ENCODE measurements at places on chromosomes 1 and 21. TPM values are rescaled to one million over a fixed set of nuclear protein-coding genes. Genes with fewer than 3 reads are reported as not detected.

GRCh38 chr1:6897138-6897537 lies 111.9 kb downstream of the CAMTA1 start:
- no peaks in the 10 kb centered on the region for H3K4me1 ChIP-seq
- DNase-seq = no peak
- no peak overlapping the region for H3K27ac ChIP-seq

GRCh38 chr1:25563330-25564215 lies 20.2 kb downstream of the LDLRAP1 start:
- peaks cover 14% of the 10 kb centered on the region for H3K36me3 ChIP-seq
- no peaks in the 10 kb centered on the region for H3K27me3 ChIP-seq
- no peak for DNase-seq
- H3K4me1 ChIP-seq = peaks cover 34% of the 10 kb centered on the region
- no peak overlapping the region for H3K27ac ChIP-seq

GRCh38 chr1:84164161-84164560 lies 20.1 kb downstream of the PRKACB start:
- no peaks in the 10 kb centered on the region for H3K36me3 ChIP-seq
- no peak overlapping the region for H3K4me3 ChIP-seq
- no peaks in the 10 kb centered on the region for H3K27me3 ChIP-seq
- H3K4me1 ChIP-seq = no peaks in the 10 kb centered on the region

DNA sequence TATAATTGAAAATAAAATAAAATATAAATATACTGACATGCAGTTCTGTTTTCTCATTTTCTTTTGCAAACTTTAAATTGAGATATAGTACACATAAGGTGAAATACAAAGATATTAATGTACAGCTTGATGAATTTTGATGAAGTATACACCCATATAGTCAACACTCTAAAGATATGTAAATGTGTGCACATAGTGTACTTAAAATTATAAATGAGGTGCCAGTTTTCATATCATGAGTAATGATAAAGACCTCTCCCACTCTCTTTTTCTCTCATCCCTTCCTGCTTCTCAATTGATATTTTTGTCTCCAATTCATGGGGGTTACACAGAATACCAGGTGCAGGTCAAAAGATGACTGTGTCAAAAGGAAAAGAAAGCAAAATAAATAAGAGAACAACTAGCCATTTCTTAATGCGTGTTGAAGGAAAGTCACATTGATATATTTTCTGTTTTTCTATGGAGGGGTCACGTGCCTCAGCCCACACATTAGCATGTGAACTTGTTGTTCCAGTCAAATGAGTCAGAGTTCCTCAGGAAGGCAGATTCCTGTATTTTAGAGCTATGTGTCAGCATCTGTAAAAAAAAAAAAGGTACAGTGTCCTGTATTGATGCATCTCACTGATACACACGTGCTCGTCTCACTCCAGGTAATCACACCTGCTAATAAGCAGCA lies 64.3 kb upstream of the HOOK1 start:
- peaks cover 8% of the 10 kb centered on the region for H3K4me1 ChIP-seq
- DNase-seq = peak; percentile 77
- no peak overlapping the region for H3K27ac ChIP-seq
- H3K4me3 ChIP-seq = no peak overlapping the region
- no peaks in the 10 kb centered on the region for H3K27me3 ChIP-seq
- H3K36me3 ChIP-seq = no peaks in the 10 kb centered on the region

DNA sequence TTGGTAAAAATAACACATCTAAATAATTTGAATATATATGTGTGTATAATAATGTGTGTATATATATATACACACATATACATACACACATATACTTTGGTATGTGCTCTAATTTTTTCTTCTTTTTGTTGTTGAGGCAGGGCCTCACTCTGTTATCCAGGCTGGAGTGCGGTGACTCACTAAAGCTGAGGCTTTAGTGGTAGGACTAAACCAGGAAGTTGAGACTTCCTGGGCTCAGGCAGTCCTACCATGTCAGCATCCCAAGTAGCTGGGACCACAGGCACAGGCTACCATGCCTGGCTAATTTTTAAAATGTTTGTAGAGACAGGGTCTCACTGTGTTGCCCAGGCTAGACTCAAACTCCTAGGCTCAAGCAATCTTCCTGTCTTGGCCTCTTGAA lies 46.7 kb upstream of the CXADR start:
- no peaks in the 10 kb centered on the region for H3K27me3 ChIP-seq
- no peaks in the 10 kb centered on the region for H3K4me1 ChIP-seq
- DNase-seq = no peak
- H3K4me3 ChIP-seq = no peak overlapping the region
- H3K27ac ChIP-seq = no peak overlapping the region

DNA sequence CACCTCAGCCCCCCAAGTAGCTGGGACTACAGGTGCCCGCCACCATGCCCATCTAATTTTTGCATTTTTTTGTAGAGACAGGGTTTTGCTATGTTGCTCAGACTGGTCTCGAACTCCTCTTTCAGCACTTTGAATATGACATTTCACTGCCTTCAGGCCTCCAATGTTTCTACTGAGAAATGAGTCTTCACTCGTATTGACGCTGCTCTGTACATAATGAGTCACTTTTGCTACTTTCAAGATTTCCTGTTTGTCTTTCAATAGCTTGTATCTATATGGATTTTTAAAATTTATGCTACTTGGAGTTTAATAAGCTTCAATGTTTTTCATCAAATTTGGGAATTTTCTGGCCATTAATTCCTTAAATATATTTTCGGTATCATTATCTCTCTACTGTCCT lies 64.7 kb downstream of the GORAB start:
- no peaks in the 10 kb centered on the region for H3K36me3 ChIP-seq
- H3K4me1 ChIP-seq = no peaks in the 10 kb centered on the region
- H3K27me3 ChIP-seq = no peaks in the 10 kb centered on the region
- H3K27ac ChIP-seq = no peak overlapping the region
- DNase-seq = no peak

DNA sequence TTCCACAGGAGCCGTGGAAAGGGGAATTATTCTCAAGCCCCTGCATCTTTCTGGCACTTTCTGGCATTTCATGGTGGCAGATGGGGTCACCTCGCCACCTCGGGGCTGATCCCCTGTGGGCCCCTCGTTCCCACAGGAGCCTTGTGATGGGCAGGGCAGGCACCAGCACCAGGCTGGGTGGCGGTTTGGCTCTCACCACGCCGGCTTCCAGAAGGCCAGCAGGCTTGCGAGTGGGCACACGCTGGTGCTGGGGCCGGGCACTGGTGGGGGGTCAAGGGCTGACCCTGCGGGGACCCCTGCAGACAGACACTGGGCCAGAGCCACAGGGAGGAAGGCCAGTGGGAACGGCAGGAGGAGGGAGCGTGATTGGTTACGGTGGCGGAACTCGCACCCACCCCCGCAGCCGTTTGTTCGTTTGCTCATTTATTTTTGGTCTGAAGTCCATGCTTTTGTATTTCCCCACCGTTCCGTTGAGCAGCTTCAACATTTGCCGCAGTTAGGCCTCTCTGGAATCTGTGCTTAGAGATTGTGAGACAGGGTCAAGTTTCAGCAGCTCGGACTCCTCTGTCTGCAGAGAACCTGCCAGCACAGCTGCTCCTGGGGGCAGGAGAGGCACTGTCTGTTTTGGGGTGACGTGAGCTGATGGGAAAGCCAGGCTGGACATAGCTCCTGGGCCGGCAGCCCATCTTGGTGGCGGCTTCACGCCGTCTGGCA lies 5.3 kb downstream of the COL18A1 start:
- no peaks in the 10 kb centered on the region for H3K36me3 ChIP-seq
- H3K4me1 ChIP-seq = peaks cover 8% of the 10 kb centered on the region
- no peak for DNase-seq
- peaks cover 14% of the 10 kb centered on the region for H3K27me3 ChIP-seq

DNA sequence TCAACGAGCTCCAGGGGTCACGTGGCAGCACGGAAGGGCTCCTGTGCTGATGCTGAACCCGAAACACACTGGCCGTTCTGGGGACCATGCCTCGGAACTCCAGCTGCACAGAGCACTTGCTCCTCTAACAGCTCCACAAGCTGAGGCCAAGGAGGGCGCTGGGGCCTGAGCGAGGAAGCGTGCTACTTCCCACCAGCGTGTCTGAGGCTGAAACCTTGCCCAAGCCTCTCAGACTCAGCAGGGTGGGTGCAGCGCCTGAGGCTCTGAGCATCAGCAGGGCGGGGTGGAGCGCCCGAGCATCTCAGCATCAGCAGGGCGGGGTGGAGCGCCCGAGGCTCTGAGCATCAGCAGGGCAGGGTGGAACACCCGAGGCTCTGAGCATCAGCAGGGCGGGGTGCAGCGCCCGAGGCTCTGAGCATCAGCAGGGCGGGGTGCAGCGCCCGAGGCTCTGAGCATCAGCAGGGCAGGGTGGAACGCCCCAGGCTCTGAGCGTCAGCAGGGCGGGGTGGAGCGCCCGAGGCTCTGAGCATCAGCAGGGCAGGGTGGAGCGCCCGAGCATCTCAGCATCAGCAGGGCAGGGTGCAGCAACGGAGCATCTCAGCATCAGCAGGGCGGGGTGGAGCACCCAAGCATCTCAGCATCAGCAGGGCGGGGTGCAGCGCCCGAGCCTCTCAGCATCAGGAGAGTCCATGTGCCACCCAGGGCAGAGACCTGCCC lies 9.6 kb downstream of the WRAP73 start:
- no peak overlapping the region for H3K27ac ChIP-seq
- H3K4me3 ChIP-seq = no peak overlapping the region
- DNase-seq = no peak

DNA sequence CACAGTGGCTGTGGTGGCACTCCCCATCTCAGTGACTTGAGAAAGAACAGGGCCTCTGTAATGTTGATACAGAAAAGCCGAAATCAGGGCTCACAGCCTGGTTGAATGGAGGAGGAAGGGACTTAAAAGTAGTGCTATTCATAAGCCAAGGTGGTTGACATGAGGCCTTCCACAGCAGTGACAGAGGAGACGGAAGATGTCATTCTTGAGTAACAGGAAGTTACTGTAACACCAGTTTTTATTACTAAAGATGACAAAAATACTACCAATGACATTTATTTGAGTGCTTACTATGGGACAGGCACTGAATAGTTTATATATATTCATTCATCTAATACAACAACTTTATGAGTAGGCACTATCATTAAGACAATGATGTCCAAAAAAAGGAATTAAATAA lies 52.8 kb upstream of the GNG12 start:
- no peaks in the 10 kb centered on the region for H3K36me3 ChIP-seq
- no peaks in the 10 kb centered on the region for H3K27me3 ChIP-seq
- no peak for DNase-seq
- peak overlapping the region; percentile 41 for H3K27ac ChIP-seq
- no peak overlapping the region for H3K4me3 ChIP-seq

- H3K4me1 ChIP-seq = no peaks in the 10 kb centered on the region
- H3K36me3 ChIP-seq = no peaks in the 10 kb centered on the region
- no peak overlapping the region for H3K27ac ChIP-seq
- DNase-seq = no peak
Measured at GRCh38 chr1:79711001-79711431, 704.5 kb upstream of the ADGRL4 start.

GRCh38 chr1:202643397-202644218 lies 66.6 kb downstream of the SYT2 start:
- no peaks in the 10 kb centered on the region for H3K4me1 ChIP-seq
- no peak overlapping the region for H3K27ac ChIP-seq
- peaks cover 93% of the 10 kb centered on the region for H3K27me3 ChIP-seq
- H3K4me3 ChIP-seq = no peak overlapping the region
- no peaks in the 10 kb centered on the region for H3K36me3 ChIP-seq

DNA sequence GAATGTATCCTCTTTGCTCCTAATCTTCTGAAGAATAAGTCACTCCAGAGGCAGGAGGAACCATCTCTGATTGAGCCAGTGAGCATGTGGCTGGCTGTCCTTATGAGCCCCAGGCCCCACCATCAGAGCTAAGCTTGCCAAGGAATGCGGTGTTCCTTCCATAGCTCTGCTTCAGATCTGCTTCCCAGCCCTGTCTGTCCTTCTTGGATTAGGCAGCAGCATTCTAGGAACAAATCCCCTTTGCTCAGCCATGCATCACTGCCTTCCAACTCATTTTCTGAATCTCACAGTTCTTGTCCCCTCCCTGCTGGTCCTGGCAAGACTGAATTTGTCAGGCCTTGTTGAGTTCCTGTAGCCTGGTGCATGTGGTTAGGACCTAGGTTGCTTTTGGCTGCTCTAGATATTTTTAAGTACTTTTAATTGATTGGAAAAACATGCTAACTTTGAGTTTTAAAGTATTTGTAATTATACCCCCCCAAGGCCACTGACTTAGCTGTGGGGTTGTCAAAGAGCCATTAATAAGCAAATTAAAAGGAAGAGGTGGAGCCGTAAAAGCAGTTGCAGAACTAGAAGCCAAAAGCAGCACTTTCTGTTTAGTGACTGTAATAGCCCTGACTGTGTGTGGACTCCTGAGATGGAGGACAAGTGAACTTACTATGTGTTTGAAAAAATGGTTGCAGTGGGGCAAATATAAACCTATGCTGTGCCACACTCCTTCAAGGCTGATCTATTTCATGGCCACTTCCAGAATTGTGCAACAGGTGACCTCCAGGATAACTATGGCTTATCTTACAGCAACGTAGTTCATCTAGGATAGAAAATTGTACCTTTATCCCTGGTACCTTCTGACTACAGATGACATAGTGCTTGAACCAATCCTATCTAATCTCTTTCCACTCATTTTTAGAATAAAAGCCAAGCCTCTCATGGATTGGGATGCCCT lies 61.3 kb upstream of the BACH1 start:
- H3K4me1 ChIP-seq = peaks cover 90% of the 10 kb centered on the region
- no peaks in the 10 kb centered on the region for H3K27me3 ChIP-seq
- peak overlapping the region; percentile 63 for H3K4me3 ChIP-seq
- H3K36me3 ChIP-seq = no peaks in the 10 kb centered on the region

Gene KRTAP21-2
- not detected for polyA plus RNA-seq

Gene OR2AK2
- polyA plus RNA-seq = not detected

Gene RHD
- polyA plus RNA-seq = 0.53 TPM

Gene MPC2
- 70.3 TPM for polyA plus RNA-seq

Gene MFSD2A
- 6.8 TPM for polyA plus RNA-seq

Gene HSD11B1
- polyA plus RNA-seq = not detected

Gene ARHGEF19
- 7.9 TPM for polyA plus RNA-seq

Gene PKLR
- polyA plus RNA-seq = not detected
